Activated naive CD4-positive, alpha-beta T cell treated with anti-CD3 and anti-CD28 coated beads for 36 hours (primary cell): ENCODE measurements at places on chromosomes 16 and 17.

DNA sequence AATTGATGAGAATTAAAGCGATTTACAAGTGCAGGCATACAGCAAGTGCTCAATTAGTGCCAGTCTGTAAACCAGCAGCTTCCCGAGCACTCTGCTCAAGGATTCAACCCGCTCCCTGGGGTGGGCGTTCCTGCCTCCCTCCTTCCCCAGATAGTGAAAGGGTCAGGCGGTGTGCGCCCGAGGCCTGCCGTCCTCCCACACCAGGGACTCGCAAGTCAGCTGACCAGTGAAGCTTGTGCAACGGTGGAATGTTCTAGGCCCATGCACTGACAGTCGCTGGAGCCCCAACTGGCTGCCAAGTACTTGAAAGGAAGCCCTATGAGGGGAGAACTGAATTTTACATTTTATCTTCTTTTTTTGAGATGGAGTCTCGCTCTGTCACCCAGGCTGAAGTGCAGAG is 53.5 kb upstream of the PABPN1L start:
- no peak for DNase-seq

- peak; percentile 93 for DNase-seq
Measured at GRCh38 chr17:78272181-78272913, 40.9 kb downstream of the TMEM235 start.

DNA sequence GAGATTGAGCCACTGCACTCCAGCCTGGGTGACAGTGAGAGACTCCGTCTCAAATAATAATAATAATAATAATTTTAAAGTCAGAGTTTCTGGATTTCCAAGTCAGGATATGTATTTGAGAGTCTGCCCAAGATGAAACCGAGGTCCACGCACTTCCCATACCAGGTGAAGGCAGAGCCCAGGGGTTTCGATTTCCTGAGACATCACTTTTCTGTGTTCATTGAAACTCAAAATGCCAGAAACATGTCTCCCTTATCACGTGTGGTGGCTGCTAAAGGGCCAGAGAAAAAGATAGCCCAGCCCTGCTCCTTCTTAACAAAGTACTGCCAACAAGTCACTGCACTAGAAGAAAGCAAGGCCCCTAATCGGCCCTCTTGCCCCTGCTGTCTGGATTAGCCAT is 9.8 kb upstream of the RNF157 start:
- DNase-seq = peak; percentile 0

DNA sequence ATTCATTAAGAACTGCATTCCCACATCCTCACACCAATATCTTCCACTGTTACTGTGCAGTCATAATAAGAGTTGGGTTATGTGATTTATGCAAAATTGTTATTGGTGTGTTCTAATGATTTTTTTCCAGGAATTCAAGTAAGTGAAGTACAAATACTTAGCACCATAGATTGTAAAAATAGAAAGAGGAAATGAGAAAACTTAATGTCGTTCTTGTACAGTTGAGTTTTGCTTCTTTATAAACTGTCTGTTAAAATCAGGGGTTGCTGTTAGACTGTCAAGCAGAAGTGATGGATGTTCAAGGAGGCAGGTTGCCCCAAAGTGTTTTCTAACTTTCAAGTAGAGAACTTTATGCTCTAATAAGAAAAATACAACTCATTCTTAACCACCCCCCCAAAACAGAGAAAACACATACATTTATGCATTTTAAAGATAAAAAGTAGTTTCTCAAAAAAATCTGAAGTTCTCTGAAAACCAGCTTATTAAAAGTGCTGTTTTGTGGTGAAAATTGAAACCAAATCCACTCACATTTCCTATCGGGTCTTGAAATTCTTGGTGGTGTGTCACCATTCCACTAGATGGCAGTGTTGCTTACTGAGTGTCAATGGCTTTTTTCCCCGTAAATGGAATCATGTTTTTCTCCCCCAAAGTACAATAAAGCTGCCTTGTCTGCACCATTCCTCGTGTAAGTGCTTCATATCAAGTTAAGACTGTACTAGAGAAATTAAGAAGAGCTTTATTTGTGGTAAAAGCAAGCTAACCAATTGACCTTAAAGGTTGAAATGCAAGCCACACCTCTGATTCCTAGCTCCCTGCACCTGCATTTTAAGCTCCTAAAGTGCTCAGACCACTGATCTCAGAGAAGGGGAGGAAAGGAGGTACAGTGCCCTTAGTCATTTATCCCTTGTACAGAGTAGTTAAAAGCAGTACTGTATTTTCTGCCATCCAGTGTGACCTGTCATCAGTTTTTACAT is 4.7 kb upstream of the IGSF6 start:
- peak; percentile 56 for DNase-seq

GRCh38 chr16:10881479-10882030 is 4.6 kb downstream of the CIITA start:
- DNase-seq = no peak

DNA sequence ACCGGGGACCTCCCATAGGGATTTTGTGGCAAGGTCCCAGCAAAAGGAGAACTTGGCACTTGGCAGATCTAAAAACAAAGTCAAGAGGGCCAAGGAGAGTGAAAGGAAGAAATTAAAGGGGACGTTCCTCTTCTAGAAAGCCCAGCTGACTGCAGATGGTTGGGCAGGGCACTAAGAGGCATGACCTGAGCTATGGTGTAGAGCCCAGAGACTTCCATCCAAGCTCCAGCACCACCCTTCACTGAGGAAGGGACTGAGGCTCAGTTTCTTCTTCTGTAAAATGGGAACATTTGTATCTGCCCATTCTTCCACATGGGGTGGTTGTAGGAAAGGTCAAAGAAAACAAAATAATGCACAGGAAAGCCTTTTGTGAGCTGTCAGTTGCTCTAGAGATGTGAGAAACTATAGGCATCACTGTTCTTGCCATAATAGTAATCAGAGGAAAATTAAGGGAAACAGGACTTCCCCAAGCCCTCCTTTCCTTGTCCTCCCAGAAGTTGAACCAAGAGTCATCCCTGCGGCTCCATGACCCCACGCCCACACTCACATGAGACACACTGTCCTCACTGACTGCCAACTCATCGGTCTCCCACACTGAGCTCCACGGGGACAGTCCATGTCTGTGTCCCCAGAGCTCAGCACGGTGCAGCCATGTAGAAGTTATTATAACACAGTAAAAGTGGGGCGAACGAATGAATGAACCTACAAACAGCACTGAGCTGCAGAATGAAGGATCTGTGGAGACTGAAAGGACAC is 10.4 kb downstream of the CD300LF start:
- DNase-seq = no peak

GRCh38 chr16:23687034-23687808 is 8.5 kb downstream of the PLK1 start:
- DNase-seq = no peak

- no peak for DNase-seq
Measured at GRCh38 chr16:27781981-27782880, 232.3 kb downstream of the KATNIP start.

DNA sequence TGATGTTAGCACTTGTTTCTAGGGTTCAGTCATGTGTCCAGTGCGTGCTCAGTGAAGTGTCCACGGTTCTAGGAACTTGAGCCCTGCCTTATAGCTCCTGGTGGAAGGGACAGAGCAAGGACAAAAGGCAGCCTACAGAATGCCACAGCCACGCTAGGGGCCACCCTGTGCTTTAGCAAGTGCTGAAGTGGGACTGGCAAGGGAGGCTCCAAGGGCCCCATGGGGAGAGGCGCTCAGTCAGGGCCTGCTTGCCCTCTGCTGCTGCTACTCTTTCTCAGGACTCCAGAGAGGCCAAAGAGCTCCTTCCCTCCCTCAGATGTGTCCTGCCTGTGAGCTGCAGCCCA is 6.8 kb downstream of the NT5C start:
- DNase-seq = no peak

- DNase-seq = no peak
Measured at GRCh38 chr16:56319376-56319775, 106.0 kb downstream of the AMFR start.

GRCh38 chr17:73510981-73511718 is 133.1 kb downstream of the SDK2 start:
- no peak for DNase-seq

- DNase-seq = no peak
Measured at GRCh38 chr17:45742251-45742650, 41.9 kb upstream of the CRHR1 start.

DNA sequence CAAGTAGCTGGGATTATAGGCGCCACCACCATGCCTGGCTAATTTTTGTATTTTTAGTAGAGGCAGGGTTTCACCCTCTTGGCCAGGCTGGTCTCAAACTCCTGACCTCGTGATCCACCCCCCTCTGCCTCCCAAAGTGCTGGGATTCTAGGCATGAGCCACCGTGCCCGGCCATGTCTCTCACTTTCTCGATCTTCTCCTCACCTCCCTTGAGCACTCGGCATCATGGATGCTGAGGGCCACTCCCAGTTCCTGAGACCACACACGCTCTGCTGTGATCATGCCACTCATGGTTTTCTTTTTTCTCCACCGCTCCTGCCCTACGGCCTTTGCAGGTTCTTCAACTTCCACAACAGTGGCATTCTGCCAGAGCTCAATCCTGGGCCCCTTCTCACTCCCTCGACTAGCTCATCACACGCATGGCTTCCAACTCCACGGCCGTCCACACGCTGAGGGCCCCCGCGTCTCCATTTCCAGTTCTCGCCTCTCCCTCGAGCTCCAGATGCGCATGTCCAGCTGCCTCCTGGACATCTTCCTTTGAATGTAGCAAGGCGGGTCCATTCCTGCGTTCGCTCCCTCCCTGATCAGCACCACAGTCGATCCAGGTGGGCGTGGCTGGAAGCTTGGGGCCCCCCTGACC is 5.5 kb upstream of the NCBP3 start:
- no peak for DNase-seq

DNA sequence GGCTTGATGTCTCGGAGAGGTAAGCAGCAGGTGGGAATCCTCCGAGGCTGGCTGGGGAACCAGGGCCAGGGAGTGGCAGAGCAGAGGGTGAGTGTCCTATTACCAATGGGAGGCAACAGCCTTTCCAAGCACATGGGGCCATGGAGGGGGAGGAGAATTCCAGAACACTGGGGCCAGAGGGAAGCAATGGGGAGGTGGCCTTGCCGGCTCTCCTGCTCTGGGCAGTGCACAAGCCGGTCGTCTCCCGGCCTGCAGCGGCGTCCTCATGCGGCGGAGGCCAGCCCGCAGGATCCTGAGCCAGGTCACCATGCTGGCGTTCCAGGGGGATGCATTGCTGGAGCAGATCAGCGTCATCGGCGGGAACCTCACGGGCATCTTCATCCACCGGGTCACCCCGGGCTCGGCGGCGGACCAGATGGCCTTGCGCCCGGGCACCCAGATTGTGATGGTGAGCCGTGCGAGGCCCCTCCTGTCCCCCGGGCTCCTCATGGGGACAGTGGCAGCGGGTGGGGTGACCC is 21.9 kb downstream of the SGSH start:
- no peak for DNase-seq

DNA sequence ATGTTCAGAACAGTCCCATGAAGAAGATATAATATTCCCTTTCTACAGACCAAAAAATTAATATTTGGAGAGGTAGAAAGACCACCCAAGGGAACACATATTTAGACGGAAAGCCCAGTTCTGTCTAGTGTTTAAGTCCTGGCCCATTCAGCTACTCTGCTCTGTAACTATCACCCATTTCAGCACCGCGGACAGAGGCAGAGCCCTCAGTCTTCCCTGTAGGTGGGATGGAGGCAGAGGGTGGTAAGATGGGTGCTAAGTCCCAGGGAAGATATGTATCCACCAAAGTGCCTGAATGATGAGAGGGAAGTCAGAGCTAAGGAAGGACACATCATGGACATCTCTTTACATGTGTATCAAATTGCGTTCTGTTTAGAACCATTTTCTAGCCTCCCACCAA is 27.8 kb upstream of the C16orf78 start:
- peak; percentile 35 for DNase-seq

DNA sequence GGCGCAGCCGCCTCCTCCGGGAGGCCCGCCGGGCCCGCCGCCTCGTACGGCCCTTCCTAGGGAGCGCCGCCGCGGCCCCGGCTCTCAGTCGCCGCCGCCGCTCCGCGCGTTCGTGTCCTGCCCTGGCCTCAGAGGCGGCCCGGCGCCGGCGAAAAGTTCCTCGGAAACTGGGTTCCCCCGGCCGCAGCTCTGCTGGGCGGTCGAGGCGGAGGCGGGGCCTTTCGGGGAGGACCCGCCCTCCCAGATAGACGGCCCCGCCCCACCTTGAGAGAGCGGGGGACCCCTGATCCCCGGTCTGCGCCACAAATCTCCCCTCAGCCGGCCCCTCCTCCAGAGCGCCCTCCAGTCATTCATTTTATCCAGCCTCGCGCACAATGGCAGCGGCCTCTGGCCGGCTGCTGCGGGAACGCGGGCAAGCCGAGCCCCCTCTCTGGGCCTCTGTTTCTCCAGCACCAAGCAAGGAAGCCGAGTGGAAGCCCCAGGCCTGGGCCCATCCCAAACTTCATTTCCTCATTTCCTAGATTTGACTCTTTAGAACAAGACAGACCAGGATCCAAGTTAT is at the start of gene SREBF1:
SREBF1 (minus strand) TSS at position 169 of the 562 bp plus-strand sequence. CDS start 169 bp downstream, outside the sequence.
- peak; percentile 78 for DNase-seq

DNA sequence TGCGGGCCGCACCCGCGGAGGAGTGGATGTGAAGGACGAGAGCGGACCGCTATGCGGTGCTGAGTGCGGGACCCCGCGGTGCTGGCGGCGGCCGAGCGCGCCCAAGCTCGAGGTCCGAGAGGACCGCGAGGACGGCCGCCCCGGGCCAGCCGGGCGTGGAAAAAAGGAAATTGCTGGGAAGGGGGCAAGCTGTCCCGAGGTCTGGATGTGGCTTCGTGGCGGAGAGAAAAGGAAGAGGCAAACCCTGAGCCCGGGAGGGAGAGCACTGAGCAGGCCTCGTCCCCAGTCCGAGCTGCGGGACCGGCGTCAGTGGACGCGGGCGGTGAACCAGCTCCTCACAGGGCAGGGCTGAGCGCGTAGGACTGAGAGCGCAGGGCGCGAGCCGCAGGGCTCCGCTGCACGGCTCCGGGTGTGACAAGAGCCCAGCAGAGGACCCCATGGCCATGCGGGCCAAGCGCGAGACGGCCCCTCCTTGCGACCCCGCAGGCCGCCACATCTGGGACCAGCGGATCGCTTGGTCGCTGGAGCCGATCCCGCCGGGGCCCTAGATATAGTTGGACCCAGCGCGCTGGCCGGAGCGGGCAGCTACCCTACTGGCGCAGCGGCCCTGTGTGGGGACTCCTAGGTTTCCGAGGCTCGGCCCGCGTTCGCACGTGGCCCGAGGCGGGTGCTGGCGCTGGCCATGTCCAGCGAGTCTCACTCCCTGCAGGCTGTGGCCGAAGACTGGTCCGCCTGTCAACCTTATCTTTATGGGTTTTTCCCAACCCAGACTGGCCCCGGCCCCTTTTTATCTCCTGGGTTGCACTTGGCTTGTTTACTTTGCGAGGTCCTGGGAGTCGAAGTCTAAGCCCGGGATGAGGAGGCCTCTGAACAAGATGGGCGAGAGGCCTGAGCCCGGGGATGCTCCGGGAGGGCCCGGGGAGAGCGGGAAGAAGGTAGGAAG is 2.4 kb downstream of the TBX4 start:
- DNase-seq = no peak

DNA sequence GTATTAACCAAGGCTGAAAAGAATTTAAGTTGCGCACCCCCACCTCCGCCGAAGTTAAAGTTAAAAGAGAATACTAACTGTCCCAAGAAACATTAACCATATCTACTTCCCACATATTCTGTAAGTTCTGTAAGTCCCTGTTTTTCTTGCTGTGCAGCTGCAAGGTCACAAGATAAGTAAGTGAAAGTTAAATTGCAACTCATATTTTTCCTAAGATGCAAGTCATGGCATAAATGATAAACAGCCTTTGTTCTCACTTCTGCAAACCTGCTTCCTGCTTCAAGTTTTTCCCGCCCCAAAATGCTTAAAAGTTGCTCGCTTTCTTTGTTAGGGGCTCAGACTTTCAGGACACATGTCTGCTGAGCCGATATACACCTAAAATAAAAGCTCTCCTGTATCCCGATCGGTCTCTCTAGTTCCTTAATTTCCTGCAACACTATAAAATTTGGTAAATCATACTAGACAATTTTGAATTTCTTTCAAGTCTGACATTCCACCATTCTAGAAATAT is 32.6 kb upstream of the ABCA9 start:
- no peak for DNase-seq
